ENCODE measurements at places on chromosomes 1 and 21.

- DNase-seq: no peak
Measured at GRCh38 chr1:218163371-218163770, 121.7 kb upstream of the RRP15 start.

GRCh38 chr1:188489336-188490112 lies 1660.8 kb downstream of the PLA2G4A start:
- DNase-seq: no peak

- no peak for DNase-seq
Measured at GRCh38 chr1:44798481-44799365, 1.5 kb upstream of the PLK3 start.

DNA sequence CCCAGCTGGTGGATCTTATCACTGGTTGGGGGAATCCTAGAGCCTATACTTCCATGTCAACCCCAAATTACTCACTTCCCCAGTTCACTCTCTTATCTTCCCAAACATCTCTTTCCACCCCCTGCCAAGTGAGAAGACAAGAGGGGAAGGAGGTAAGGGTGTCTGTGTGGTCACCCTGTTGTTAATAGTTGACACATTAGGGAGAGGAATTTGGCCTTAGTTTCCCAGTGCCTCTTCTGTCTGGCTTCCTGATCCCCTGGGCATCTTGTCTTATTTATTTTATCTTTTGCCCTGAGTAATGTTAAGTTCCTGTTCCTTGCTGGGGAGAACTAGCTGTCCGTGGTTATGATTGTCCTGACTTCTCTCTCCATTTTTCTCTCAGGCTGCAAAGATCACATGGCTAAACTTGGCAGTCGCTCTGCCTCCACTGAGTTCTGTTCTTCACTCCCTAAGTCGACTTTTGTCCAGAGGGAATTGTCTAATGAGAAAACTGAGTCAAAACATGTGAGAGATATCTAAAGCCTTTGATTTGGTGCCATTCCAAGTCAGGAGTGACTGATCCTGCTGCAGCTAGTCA lies 157.1 kb upstream of the SYT6 start:
- no peak for DNase-seq

DNA sequence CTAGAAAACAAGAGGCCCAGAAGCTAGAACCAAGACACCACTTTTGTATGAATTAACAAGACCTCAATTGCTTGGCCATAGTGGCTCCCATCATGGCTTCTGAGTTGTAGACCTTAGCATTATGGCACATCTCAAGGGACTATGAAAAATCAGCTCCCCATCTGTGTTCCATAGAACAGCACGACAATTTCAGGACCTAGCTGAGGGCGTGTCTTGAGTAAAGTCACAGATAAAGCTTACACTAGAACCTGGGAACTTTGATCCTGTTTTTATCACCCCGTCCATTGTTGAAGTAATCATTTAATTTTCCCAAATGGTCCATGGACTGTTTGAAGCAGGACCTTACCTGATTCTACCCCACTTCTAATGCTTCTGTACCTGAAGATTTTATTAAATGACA lies 44.8 kb downstream of the RUNX1 start:
- no peak for DNase-seq

Data from GM12864 (cell line).